Activated T-helper 2 cell treated with anti-CD3 and anti-CD28 coated beads, Interferon-gamma antibody, Interleukin-2, Interleukin-4, amounts not matched to agents 10 μg/mL and 5 μg/mL and 100 μg/mL, durations not matched to agents 14 hours and 24 hours and 36 hours (primary cell): ENCODE measurements at places on chromosomes 3 and 15. TPM values are rescaled to one million over a fixed set of nuclear protein-coding genes. Genes with fewer than 3 reads are reported as not detected.

The ATP13A4 gene
- total RNA-seq: 0.74 and 2.3 TPM in 2 replicates

The SLC12A6 gene
- total RNA-seq: 16.6 and 17.0 TPM in 2 replicates

The KCNMB2 gene
- total RNA-seq: not detected in 2 replicates

The ZBTB38 gene
- total RNA-seq: 25.4 and 27.2 TPM in 2 replicates

The RTP4 gene
- total RNA-seq: 3.4 and 3.9 TPM in 2 replicates

The STAC gene
- total RNA-seq: not detected in 2 replicates

The CSPG4 gene
- 0.02 TPM in 1 of 2 replicates, not detected in the other for total RNA-seq

The SOX2 gene
- total RNA-seq: not detected in 2 replicates

GRCh38 chr15:90829942-90830440 is 38.4 kb upstream of the FURIN start:
- peaks cover 39% of the 10 kb centered on the region for H3K4me1 ChIP-seq
- H3K27ac ChIP-seq: peak overlapping the region; percentile 96
- peak; percentile 57 for DNase-seq
- peaks cover 16% of the 10 kb centered on the region for H3K36me3 ChIP-seq
- no peaks in the 10 kb centered on the region for H3K27me3 ChIP-seq

DNA sequence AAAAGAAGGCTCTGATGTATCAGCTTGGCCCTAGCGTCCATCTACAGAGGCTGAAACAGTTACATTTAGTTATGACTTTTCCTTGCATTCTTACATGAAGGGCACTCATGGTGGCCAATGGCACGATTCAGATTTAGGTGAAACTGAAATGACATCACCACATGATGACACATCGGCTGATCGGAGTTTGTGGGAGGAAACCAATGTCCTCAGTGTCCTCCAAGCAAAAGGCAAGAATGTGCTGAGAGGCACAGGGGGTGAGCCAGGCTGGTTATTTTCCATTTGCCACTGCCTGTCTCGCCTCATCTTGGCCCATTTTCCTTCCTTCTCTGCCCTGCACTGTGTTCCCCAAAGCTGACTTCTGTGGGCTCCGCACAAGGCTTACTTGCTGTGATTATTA is 34.4 kb downstream of the TARS3 start:
- no peaks in the 10 kb centered on the region for H3K27me3 ChIP-seq
- no peak for DNase-seq
- H3K4me3 ChIP-seq: no peak overlapping the region
- no peak overlapping the region for H3K27ac ChIP-seq
- peaks cover 30% of the 10 kb centered on the region for H3K4me1 ChIP-seq
- peaks cover 40% of the 10 kb centered on the region for H3K36me3 ChIP-seq

GRCh38 chr3:185065059-185065458 is 87.8 kb downstream of the C3orf70 start:
- DNase-seq: no peak
- no peak overlapping the region for H3K4me3 ChIP-seq
- H3K27me3 ChIP-seq: no peaks in the 10 kb centered on the region
- no peaks in the 10 kb centered on the region for H3K4me1 ChIP-seq
- H3K36me3 ChIP-seq: no peaks in the 10 kb centered on the region
- H3K27ac ChIP-seq: no peak overlapping the region

DNA sequence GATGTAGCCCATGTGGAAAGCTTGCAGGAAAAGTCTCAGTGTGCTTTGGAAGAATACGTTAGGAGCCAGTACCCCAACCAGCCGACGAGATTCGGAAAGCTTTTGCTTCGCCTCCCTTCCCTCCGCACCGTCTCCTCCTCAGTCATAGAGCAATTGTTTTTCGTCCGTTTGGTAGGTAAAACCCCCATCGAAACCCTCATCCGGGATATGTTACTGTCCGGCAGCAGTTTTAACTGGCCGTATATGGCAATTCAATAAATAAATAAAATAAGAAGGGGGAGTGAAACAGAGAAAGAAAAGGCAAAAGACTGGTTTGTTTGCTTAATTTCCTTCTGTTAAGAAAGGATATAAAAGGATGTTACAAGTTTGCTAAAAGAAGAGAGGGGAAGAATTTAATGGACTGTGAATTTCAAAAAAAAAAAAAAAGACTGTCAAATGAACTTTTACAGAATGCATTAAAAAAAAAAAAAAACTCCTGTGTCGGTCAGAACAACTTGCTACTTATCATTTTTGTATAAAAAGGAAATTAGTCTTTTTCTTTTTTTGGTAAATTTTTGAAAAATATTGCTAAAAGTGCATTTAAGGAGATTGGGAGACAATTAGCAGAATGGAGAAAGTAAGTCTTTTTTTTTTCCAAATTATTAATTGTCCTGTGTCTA is 7.0 kb downstream of the NR2F2 start:
- no peak for DNase-seq
- H3K27me3 ChIP-seq: peaks cover 81% of the 10 kb centered on the region
- H3K27ac ChIP-seq: no peak overlapping the region
- H3K36me3 ChIP-seq: no peaks in the 10 kb centered on the region
- no peaks in the 10 kb centered on the region for H3K4me1 ChIP-seq
- H3K4me3 ChIP-seq: no peak overlapping the region

DNA sequence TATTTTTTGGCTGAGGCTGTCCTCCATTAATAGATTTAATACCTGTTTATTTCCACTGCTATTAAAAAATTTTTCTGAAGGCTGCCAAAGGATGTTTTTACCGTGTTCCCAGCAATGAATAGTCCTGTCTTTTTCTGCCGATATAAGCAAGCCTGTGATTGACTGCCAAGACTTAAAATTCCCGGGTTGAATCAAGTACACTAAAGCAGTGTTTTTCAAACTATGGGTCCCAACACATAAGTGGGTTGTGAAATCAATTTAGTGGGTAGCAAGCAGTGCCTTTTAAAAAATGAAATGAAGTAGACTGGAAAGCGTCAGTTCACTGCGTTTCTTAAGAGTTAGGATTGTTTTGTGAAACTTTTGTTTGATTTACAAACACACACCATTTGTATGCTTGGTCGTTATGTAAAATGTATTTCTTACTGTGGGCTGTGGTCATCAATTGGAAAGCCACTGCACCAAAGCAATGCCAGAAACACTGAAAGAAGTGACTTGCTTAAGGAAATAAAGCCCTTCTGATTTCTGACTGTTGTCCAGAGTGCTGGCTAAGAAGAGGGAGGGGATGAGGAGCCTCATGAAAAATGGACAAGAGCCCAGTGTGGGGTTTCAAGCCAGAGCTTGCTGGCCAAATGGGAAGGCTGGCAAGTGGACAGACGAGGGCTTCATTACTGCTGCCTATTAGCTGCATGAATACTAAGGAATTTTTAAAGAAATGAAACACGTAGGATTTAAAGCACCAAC is 206.0 kb downstream of the THRB start:
- no peaks in the 10 kb centered on the region for H3K4me1 ChIP-seq
- no peaks in the 10 kb centered on the region for H3K27me3 ChIP-seq
- H3K4me3 ChIP-seq: no peak overlapping the region
- no peak overlapping the region for H3K27ac ChIP-seq
- H3K36me3 ChIP-seq: no peaks in the 10 kb centered on the region

- H3K4me1 ChIP-seq: peaks cover 25% of the 10 kb centered on the region
- no peak overlapping the region for H3K4me3 ChIP-seq
- H3K27me3 ChIP-seq: peaks cover 5% of the 10 kb centered on the region
Observed at GRCh38 chr3:197424674-197425484, 126.5 kb upstream of the DLG1 start.

GRCh38 chr3:136661282-136661681 is 90.9 kb downstream of the STAG1 start:
- no peak overlapping the region for H3K27ac ChIP-seq
- no peak overlapping the region for H3K4me3 ChIP-seq

GRCh38 chr15:98443526-98443925 is 204.8 kb upstream of the IGF1R start:
- H3K4me1 ChIP-seq: peaks cover 5% of the 10 kb centered on the region
- H3K27me3 ChIP-seq: peaks cover 3% of the 10 kb centered on the region
- no peak overlapping the region for H3K4me3 ChIP-seq
- H3K36me3 ChIP-seq: no peaks in the 10 kb centered on the region

GRCh38 chr15:39741258-39741657 is 41.4 kb downstream of the FSIP1 start:
- no peak overlapping the region for H3K27ac ChIP-seq
- no peaks in the 10 kb centered on the region for H3K36me3 ChIP-seq
- H3K27me3 ChIP-seq: peaks cover 54% of the 10 kb centered on the region
- DNase-seq: no peak
- no peak overlapping the region for H3K4me3 ChIP-seq

DNA sequence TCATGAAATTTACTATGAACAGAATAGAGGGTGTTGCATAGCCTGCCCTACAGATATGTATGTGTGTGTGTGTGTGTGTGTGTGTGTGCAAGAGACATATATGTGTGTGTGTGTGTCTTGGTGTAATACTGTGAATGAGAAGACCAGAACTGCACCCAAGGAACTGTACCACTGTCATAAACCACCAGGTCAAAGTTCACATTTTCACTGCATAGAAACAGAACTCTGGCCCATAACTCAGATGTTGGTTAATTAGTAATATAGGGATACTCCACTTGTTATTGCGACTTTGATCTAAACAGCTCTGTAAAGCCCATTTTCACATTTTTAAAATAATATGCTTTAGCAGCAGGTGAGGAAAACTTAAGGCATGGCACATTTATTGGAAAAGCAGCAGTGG is 111.8 kb downstream of the IGF2BP2 start:
- DNase-seq: no peak
- no peaks in the 10 kb centered on the region for H3K36me3 ChIP-seq
- no peaks in the 10 kb centered on the region for H3K4me1 ChIP-seq
- peaks cover 2% of the 10 kb centered on the region for H3K27me3 ChIP-seq

DNA sequence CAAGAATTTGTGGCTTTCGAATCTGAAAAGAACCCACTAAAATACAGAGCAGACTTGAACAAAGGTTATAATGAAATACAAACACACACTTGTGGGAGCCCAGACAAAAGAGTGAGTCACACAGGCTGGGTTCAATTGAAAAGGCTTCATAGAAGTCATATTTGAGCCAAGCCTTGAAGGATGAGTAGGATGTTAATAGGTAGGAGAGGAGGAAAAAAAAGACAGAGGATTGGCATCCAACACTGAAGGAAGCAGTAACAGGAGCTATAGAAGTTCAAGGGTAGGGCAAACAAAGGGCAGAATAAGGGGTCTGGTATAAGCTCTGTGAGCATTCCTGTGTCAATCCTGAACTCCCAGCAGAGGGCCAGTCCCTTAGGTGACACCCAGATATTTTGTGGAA is 325.4 kb downstream of the FOXP1 start:
- H3K4me3 ChIP-seq: no peak overlapping the region
- H3K4me1 ChIP-seq: peaks cover 29% of the 10 kb centered on the region
- H3K27me3 ChIP-seq: no peaks in the 10 kb centered on the region

- H3K27me3 ChIP-seq: peaks cover 48% of the 10 kb centered on the region
- no peak for DNase-seq
- peaks cover 3% of the 10 kb centered on the region for H3K4me1 ChIP-seq
Observed at GRCh38 chr15:64779630-64780029, 4.2 kb upstream of the RBPMS2 start.

DNA sequence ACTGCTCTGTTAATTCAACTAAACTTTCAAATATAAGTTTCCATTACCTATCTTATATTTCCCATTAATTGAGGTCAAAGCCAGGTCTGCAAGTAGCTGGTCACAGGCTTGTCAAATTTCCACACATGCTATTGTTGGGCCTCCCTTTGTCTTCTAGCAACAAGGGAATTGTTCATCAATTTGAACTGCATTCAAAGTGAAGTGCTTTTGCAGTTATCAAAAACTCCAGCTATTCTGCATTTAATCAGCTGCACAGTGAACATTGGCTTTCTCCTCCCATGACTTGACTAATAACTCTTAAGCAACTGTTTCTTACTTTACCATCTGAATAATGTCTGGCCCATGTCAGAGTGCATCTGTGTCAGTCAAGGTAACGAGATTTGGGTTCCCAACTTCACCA is 198.4 kb downstream of the KCNH8 start:
- H3K4me1 ChIP-seq: peaks cover 4% of the 10 kb centered on the region
- no peak overlapping the region for H3K4me3 ChIP-seq
- no peak overlapping the region for H3K27ac ChIP-seq
- peaks cover 7% of the 10 kb centered on the region for H3K27me3 ChIP-seq
- no peak for DNase-seq

GRCh38 chr3:112734171-112734570 is 93.2 kb upstream of the CCDC80 start:
- H3K4me3 ChIP-seq: no peak overlapping the region
- H3K27ac ChIP-seq: no peak overlapping the region
- H3K27me3 ChIP-seq: no peaks in the 10 kb centered on the region
- peaks cover 40% of the 10 kb centered on the region for H3K4me1 ChIP-seq

DNA sequence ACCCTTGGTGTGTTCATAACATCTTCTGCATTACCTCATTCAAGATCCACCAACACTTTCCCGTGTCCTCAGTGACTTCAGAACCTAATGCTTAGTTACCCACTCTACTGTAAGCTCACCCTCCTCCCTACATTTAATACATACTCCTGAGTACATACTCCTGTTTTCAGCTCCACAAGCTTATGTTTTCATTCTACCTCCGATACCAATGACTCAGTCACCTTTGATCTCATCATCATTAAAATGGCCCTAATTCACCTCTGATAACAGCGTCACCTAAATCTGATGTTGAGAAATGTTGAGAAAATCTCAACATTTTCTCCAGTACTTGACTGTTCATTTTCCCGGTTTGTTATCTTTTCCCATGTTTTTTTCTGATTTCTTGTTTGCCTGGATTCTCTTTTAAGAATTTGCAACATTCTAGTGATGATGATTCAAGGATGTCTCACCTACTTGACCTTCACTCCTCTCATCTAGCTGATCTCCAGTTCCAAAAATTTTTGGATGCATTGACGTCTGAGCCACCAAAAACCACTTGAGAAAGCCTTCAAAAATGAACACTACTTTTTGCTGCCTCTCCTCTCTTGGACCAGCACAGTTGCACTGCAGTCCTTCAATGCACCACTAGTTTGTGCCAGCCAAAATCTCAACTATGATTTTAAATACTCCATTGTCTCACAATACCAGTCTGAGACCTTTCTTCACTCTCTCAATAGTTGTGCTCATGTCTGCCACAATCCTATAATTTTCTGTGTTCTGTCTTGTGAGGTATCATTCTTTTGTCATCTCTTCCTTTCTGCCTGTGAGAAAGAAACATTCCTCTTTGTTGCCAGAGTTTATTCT is 220.7 kb upstream of the SEMA6D start:
- no peak for DNase-seq
- H3K4me3 ChIP-seq: no peak overlapping the region
- no peaks in the 10 kb centered on the region for H3K4me1 ChIP-seq
- H3K27me3 ChIP-seq: no peaks in the 10 kb centered on the region

GRCh38 chr3:74393426-74393825 is 221.0 kb downstream of the CNTN3 start:
- no peak overlapping the region for H3K4me3 ChIP-seq
- no peaks in the 10 kb centered on the region for H3K4me1 ChIP-seq
- H3K36me3 ChIP-seq: no peaks in the 10 kb centered on the region
- DNase-seq: no peak
- H3K27me3 ChIP-seq: no peaks in the 10 kb centered on the region
- no peak overlapping the region for H3K27ac ChIP-seq

DNA sequence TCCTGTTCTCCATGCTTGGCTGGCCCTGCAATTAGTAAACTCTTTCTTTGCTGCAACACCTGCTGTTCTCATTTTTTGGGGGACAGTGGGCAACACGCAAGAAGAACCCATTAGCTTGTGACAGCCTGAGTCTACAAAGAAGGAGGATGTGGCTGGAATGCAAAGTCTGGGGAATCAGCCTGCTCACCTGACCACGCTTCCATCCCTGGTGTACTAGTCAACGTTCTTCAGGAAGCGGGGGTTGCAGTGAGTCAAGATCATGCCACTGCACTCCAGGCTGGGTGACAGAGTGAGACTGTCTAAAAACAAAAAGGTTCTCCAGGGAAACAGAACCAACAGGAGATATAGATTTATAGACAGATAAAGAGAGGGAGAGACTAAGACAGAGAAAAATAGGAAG is 27.7 kb upstream of the KBTBD12 start:
- peaks cover 4% of the 10 kb centered on the region for H3K36me3 ChIP-seq
- H3K4me3 ChIP-seq: no peak overlapping the region
- H3K4me1 ChIP-seq: peaks cover 6% of the 10 kb centered on the region
- H3K27me3 ChIP-seq: peaks cover 4% of the 10 kb centered on the region

- H3K4me1 ChIP-seq: no peaks in the 10 kb centered on the region
- no peak overlapping the region for H3K27ac ChIP-seq
- no peaks in the 10 kb centered on the region for H3K36me3 ChIP-seq
- H3K4me3 ChIP-seq: no peak overlapping the region
- DNase-seq: no peak
Observed at GRCh38 chr15:72135719-72136118, 17.5 kb downstream of the SENP8 start.
